ENCODE measurements at places on chromosomes 7 and 10.

GRCh38 chr7:140656548-140657515 is 15.9 kb upstream of the ADCK2 start:
- DNase-seq = peak; percentile 42

GRCh38 chr10:89080660-89081059 is 90.1 kb downstream of the FAS start:
- no peak for DNase-seq

DNA sequence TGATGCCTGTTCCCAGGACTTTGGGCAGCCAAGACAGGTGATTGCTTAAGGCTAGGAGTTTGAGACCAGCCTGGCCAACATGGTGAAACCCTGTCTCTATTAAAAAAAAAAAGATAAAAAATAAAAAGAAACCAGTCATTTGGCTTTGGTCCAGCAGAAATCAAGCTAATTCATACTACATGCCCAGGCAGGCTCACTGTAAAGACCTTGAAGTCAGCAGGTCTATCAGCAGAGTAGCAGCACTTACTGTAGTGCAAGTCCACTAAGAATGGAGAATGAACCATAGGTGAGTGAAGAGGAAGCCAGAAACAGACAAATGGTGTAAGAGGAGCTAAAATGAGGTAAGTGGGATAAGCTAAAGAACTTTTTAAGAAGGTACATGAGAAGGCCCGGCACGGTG is 24.7 kb downstream of the PSPH start:
- DNase-seq = no peak

DNA sequence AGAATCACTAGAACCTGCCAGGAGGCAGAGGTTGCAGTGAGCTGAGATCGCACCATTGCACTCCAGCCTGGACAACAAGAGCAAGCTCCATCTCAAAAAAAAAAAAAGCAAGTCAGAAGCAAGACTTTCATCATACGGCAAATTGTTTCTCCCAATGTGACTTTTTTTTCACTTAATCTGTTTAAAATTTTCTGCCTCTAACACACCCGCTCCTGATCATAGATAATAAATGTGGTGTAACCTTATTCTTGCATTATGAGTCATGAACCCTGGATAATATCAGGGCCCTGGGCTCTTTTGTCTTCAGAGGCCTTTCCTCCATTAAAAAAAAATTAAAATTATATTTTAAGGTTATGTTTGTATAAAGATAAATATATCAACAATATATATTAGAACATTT is 111.4 kb upstream of the JCAD start:
- DNase-seq = no peak

DNA sequence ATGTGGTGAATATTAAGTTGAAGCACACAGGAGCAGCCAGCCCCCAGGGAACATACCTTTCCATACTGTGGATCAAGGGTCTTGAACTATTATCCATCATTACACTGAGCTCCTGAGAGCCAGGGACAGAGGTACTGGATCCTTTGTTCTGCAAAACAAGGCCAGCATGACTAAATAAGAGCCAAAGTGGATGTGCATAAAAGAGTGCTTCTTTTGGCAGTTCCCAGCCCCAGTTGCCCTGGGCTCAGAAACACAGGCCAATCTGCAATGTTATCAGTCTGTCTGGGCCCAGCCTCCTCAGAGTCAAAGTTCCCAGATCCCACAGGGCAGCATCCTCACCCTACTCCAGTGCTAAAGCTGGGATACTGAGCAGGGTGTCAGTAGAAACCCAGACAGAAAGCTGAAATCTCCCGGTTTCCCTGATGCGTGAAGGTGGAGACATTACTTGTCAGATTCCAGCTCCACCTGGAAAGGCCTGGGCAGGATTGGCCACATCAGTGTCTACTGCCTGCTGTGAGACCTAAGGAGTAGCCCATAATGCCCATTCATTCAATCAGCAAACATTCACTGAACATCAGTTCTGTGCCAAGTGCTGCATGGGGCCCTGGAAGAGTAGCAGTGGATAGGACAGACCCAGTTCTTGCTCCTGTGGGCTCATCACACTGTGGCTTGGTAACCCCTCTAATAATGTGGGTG is 342.7 kb downstream of the CXCL12 start:
- DNase-seq = no peak

DNA sequence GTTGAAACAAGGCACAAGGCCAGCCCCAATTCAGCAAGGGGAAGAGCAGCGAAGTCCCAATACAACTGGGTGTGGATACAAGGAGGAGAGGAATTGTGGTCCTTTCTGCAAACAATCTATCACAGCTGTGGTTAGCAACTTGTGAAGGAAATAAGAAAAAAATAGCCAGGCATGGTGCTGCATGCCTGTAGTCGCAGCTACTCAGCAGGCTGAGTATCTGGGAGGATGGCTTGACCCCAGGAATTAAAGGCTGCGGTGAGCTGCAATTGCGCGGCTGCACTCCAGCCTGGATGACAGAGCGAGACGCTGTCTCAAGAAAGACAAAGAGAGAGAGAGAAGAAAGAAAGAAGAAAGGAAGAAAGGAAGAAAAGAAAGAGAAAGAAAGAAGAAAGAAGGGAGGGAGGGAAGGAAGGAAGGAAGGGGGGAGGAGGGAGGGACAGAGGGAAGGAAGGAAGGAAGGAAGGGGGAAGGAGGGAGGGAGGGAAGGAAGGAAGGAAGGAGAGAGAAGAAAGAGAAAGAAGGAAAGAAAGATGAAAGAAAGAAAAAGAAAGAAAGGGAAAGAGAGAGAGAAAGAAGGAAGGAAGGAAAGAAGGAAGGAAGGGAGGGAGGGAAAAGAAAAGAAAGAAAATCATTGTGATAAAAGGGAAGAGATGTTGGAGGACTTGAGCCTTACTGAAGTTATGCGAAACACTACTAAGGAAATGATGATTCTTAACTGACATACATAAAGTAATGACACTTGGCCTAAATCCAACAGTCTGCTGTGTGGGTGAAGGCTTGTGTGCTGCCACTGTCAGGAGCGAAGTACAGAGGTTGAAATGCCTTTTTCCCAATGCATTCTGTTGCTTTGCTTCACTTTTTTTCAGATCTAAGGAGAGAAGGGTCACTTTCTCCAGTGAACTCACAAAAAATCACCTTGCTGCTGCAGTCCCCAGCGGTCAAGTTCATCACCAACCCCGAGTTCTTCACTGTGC is 117.0 kb upstream of the STK17A start:
- no peak for DNase-seq

DNA sequence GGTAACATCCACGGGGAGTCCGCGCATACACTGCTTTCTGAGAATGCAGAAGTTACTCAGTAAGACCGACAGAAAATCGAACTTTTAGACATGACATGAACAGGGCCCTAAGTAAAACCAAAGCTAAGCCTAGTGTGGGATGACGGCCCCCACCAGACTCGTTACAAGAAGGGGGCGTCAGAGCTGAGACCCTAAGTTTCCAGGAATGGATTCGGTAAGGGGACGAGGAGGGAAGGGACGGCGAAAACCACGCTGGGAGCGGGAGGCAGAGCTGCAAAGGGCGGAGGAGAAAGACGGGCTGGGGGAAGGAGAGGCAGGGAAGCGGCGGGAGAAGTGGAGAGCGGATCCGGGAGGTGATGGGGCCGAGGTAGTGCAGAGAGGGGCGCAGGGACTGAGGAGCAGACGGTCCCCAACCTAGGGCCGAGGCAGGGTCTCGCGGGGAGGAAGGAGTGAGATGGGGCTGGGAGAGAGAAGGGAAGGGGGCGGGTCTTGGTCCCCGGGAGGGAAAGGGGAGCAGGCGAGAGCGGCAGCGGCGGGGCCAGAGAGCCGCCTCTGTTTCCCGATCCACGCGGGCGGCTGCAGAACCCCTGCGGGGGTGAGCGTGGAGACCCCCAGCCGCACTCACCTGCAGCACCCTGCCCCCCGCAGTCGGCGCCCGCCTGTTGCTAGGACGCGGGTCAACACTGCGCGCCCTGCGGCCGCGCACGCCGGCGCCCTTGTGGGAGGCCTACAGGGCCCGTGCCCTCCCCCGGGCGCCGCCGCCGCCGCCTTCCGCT is 513 bp downstream of the ODAD2 start:
- peak; percentile 7 for DNase-seq
